NCI-H1694 (cell line): ENCODE measurements at places on chromosomes 16 and 17.

DNA sequence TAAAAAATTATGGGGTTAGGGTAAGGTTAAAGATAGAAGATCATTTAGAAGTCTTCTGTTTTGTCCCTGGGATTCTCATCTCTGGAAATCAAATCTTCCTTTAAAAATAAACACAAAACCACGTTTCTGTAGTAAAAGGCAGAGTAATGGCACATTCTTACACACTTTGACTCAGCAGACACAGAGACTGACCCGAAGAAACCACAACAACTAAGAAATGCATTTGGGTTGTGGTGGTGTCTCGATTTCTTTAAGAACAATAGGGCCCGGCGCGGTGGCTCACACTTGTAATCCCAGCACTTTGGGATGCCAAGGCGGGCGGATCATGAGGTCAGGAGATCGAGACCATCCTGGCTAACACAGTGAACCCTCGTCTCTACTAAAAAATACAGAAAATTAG lies 54.9 kb upstream of the MYH10 start:
- no peak for DNase-seq

DNA sequence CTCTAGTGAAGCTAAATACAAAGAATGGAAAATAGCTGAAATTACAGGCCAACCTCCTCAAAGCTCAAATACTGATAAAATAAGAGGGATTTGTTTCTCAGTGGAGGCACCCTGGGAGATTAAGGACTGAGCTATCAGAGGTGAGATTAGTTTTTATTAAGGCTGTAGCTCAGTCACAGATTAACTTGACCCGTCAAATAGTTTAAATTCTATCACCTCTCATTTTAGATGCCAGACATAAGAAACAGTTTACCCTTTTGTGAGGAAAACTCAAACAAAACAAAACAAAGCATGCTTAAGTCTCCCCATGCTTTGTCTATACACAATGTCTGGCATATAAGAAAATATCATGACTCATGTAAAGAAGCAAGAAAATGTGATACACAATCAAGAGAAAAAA lies 208.3 kb upstream of the PMFBP1 start:
- no peak for DNase-seq

- DNase-seq, result no peak
Measured at GRCh38 chr17:33572615-33573014, 279.5 kb upstream of the ASIC2 start.

DNA sequence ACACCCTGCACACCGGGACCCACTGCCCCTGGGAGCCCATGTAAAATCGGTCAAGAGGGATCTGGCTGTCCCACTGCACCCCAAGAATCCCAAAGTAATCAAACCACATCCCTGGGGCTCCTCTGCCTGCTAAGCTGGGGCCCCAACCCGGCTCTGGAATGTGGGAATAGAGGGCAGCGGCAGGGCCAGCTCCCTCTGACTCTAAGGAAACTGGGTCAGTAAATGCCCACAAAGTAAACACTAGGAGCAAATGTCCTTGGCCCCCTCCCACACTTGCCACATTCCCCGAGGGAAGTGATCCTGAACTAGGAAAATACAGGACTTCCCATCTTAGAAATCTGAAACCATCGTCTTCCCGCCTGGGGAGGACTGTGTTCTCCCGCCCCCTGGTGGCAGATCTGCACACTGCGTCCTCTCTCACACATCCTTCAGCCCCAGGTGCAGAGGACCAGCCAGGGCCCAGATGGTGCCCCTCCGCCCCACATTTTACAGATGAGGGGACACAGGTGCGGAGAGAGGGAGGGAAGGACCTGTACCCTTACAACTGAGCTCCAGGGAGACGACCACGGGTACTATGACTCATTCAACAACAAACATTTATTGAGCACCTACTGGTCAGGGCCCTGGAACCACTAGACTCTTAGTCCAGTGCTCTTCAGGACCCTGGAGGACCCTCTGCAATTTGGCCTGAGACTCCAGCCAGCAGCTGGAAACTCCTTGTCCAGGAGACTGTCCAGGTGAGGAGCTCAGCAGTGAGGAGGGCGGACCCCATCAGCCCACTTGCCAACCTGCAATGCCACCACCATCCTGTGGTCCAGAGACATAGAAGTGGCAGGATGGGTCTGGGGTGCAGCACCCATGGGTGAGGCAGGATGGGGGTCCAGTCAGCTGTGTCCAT lies 10.1 kb downstream of the P3H4 start:
- DNase-seq, result peak; percentile 70

DNA sequence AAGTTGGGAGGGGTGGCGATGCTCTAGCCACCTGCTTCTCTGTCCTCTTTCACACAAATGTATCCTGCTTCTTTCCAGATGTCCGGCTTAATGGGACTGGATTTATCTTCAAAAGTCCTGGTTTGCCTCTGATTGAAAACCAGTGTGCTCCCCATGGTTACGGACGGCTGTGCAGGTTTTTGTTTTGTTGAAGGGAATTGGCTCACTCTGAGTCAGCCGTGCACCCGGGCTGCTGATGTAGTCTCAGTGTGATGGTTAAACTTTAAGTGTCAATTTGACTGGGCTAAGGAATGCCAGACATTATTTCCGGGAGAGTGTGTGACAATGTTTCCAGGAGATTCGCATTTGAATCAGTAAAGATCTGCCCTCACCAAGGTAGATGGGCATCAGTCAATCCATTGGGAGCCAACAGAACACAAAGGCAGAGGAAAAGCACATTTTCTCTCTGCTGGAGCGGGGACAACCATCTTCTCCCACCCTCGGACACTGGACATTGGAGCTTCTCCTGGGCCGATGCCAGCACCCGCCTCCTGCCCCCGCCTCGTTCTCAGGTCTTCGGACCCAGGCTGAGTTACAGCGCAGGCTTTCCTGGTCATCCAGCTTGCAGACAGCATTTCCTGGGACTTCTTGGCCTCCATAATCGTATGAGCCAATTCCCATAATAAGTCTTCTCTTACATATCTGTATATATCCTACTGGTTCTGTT lies 126.9 kb upstream of the TNRC6C start:
- DNase-seq, result no peak

DNA sequence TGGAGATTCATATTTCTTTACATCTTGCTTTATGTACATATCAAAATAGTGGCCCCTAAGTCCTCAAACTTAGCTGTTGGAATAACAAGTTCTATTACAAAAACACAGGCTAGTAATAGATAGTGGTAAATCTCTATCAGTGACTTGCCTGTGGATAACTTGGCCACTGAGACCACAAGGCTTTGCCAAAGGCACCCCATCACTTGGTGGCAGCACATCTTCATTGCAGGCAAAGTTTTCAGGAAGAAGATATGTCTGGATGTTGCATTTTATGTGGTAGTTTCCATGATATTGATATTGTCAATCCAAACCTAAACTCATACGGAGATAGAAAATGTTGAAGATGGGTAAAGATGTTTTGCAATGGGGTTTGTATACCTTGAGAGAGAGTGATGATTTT lies 58.5 kb downstream of the KNOP1 start:
- DNase-seq, result no peak

- no peak for DNase-seq
Measured at GRCh38 chr17:41494524-41494923, 4.8 kb upstream of the KRT36 start.

DNA sequence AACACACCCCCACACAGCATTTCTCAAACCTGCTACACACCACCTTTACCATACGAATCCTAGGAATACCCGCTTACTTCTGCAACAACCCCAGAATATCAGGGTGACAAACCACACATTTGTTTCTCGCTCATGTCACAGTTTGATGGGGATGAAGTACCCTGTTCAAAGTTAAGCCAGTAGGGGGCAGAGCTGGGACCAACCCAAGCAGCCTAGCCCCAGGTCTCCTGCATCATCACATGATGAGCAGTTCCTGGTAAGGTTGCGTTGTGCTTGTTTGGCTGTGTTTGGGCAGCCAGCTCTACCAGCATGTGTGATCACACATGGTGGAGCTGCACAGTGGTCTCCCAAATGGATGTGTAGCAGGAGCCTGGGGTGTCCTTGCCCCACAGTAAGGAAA lies 103.6 kb upstream of the C16orf82 start:
- DNase-seq, result no peak

DNA sequence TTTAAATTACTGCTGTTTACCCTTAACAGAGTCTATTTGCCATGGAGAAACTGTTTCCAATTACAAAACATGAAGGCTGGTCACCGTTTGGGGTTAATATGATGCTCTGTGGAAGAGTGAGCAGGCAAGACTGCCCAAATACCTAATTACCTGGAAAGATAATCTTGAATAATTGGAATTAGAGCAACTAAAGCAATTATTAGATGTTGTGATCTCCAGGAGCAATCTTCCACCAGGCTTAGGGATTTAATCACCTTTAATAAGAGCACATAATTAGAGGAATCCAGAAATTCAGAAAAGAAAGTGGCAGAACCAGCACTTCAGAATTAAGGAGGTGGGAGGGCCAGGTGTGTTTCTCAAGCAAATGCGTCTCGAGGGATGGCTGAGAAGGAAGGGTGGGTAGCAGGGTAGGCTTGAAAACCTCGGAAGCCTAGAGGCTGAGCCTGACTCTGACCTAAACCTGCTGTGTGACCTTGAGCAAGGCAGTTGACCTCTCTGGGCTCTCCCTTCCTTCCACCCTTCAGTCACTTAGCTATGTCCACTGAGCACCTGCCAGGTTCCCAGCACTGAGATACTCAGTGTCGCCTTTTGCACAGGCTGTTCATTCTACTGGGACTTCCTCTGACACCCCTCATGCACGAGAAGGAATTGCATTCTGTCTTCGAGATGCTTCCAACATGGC lies 113.2 kb downstream of the GSG1L start:
- no peak for DNase-seq

- no peak for DNase-seq
Measured at GRCh38 chr17:50432125-50432762, 6.2 kb downstream of the ACSF2 start.

- no peak for DNase-seq
Measured at GRCh38 chr16:68353366-68353765, 42.5 kb downstream of the PRMT7 start.

GRCh38 chr16:73054813-73055482 lies 7.0 kb upstream of the ZFHX3 start:
- DNase-seq, result no peak

- DNase-seq, result no peak
Measured at GRCh38 chr17:74552037-74552436, 6.1 kb upstream of the CD300C start.

GRCh38 chr16:48965386-48965785 lies 316.3 kb downstream of the CBLN1 start:
- DNase-seq, result peak; percentile 89

- no peak for DNase-seq
Measured at GRCh38 chr16:75038036-75038858, 39.4 kb downstream of the ZNRF1 start.

GRCh38 chr17:60188759-60189158 lies 39.0 kb downstream of the CA4 start:
- DNase-seq, result no peak

- DNase-seq, result no peak
Measured at GRCh38 chr17:1533661-1534325, 17.4 kb upstream of the INPP5K start.

DNA sequence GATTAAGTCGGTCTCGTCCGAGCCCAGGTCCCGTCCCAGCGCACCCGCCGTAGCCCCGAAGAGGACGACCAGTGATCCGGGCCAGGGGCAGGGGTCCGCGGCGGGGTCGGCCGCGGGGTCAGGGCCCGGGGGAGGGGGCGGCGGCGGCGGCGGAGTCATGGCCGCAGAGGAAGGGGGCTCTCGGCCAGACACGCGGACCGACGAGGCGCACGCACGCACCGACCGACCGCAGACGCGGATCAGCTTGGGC lies at the start of gene ESRP2:
ESRP2 (minus strand) TSS at position 241 of the 250 bp plus-strand sequence; CDS start at position 159, 82 bp downstream.
- no peak for DNase-seq

DNA sequence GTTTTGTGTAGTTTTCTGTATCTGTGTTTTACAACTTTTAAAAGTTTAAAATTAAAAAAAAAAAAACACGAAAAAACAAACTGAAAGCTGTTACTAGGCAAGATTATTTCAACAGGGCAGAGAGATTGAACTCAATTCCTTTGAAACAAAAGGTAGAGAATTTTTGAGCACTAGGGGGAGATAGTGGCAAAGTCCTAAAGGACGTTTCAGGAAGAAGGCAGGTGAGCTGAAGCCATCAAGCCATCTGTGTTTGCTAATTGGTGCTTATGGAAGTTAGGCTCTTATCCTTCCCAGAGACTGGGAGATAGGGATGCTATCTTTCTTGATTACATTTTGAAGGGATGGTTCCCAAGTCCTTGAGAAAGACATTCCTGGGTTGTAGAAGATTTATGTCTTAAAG lies 70.6 kb upstream of the CLEC3A start:
- DNase-seq, result peak; percentile 3

DNA sequence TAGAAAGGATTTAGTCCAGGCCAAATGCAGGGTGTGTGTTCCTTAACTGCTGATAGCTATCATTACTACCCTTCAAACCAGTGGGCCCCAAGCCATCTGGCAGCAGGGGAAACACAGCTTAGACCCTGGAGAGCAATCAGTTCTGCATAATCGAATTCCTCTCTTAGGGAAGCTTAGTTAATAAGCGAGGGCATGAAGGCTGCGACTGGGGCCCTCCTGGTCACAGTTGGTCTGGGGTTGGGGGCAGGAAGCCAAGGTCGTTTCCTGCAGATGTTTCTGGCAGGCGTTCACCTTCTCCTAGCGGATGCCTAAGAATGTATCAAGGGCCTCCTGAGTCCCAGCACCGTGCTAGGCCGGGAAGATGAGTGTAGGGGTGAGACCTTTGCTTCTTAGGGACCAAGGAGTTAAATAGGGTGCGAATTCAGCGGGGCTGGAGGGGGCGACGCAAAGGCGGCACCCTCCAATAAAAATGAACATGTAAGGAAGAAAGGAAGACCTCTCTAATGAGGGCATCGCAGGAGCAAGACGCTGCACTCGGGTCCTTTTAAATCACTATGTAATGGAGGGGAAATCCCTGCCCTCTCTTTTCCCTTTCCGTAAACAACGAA lies 16.5 kb upstream of the EEF2K start:
- no peak for DNase-seq

GRCh38 chr16:67177743-67178699 lies 5.7 kb downstream of the MATCAP1 start:
- no peak for DNase-seq
